ENCODE measurements at places on chromosomes 3 and 15.

DNA sequence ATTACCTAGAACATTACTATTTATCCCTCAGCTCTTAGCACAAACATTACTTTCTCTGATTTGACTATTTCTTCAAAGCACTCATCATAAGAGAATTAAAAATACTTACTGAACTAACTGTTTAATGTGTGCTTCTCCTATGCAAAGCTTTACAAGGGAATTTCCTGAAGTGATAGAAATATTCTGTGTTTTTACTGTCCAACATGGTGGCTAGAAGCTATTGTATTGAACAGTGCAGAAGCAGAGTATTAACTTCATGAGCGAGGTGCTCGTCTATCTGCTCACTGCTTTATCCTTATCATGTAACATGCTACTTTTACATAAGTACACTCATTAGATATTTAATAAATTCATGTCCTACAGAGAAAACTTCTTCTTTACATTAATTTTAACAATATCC is 239.1 kb downstream of the ISL2 start:
- no peak for DNase-seq

GRCh38 chr3:52402706-52403270 is 42.1 kb downstream of the SEMA3G start:
- no peak for DNase-seq

DNA sequence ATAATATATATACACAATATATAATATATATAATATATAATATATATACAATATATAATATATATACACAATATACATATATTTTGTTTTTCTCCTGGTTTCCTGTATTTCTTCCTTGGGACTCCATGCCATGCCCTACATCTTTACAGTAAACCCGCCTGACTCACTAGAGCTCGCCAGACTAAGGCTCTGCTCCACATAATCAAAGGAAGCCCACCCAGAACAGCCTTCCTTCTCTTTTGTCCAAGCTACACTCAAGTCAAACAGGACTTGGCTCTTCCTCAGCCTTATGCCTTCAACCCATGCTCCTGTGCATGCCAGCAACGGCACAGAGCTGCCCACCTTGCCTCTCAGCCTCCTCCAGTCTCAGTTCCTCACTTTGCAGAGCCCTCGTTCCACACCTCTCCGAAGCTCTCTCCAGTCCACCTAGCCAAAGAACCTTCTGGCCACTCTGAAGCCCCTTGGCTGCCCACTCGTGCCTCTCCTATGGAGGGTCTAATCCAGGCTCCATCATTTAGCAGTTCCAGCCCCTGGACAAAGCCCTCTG is 109.1 kb downstream of the RFTN1 start:
- DNase-seq, result no peak

GRCh38 chr3:7754653-7755441 is 746.8 kb upstream of the LMCD1 start:
- DNase-seq, result no peak

GRCh38 chr3:135728007-135728721 is 237.4 kb upstream of the PPP2R3A start:
- no peak for DNase-seq

DNA sequence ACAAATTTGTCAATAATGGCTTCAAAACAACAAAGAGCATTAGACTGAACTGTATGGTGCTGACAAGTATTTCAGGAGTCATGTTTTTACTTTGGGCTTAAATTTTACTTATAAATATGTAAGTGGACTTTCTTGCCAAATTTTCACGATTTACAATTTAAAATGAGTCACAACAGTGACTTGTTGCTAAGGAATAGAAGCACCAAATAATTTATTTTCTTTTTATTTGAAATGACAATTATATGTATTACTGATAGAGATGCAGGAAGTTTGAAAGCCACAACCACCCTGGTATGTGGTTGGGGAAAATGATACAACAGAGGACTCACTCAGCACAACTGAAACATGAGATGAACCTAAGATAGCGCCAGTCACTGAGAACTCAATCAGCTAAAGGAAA is 90.3 kb downstream of the FMN1 start:
- peak; percentile 18 for DNase-seq

GRCh38 chr3:113097960-113098447 is 107.2 kb downstream of the GTPBP8 start:
- DNase-seq, result no peak

DNA sequence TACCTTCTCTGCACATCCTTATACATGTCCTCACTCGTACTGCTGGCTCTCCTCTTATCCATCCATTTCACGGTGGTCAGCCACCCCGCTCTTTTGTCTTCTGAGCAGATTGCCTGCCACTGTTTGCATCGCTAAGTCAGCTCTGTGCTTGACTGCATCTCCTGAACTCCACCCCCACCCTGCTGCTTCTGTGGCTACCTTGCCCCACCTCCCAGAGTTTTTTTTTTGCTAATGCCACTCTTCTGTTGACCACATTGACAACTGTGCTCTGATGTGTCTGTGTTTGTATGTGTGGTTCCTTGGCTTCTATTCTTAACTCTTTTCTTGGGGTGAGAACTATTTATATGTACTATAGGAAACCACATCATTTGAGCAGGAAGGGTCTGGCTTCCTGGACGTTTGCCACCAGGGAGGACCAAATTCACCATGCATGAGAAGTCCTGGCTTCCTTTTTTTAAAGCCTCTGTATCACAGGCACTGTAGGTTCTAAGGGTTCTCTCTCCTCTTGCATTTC is 12.8 kb upstream of the MTMR10 start:
- no peak for DNase-seq

DNA sequence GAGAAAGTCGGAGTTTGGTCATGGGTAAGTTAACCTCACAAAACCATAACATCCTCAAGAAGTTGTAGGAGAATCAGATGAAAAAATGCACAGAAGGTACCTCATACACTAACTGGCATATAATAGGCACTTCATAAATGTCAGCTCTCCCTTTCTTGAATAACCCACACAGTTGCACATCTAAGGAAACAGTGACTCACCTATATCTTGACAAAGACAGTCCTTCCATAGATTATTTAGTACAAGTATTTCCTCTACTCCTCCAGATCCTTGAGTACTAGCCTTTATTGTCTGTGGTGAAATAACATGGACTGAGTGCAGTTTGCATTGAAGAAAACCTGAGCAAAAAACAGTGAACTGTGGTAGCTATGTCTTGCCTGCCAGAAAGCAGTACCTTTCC is 46.6 kb downstream of the MAGI1 start:
- DNase-seq, result no peak

DNA sequence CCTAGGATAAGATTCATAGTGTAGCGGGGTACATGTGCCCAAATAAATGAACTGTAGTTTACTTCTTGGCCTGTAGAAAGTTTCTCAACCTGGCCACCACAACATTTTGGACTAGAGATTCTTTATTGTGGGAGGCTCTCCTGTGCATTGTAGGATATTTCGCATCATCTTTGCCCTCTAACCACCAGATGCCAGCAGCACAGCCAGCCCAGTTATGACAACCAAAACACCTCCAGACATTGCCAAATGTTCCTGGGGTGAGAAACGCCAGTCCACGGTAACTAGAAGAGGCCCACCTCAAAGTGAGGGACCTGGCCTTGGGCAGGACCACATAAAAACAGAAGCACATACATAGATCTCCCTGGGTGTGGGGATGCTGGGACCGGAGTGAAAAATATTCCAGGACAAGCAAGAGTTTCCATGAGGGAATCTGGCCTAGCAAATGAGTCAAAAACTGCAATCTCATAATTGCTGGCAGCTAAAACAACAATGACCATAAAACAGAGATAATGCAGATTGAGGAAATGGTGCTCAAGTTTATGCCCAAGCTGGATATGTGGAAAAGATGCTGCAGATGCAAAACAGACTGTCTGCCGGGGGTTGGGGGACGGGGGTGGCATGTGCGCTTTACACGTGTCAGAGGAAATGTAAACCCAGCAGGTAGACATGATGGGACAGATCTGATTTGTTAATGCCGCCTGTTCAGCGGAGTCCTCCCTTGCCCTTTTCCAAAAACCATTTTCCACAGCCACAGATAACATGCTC is 39.7 kb downstream of the ARHGEF3 start:
- DNase-seq, result no peak

DNA sequence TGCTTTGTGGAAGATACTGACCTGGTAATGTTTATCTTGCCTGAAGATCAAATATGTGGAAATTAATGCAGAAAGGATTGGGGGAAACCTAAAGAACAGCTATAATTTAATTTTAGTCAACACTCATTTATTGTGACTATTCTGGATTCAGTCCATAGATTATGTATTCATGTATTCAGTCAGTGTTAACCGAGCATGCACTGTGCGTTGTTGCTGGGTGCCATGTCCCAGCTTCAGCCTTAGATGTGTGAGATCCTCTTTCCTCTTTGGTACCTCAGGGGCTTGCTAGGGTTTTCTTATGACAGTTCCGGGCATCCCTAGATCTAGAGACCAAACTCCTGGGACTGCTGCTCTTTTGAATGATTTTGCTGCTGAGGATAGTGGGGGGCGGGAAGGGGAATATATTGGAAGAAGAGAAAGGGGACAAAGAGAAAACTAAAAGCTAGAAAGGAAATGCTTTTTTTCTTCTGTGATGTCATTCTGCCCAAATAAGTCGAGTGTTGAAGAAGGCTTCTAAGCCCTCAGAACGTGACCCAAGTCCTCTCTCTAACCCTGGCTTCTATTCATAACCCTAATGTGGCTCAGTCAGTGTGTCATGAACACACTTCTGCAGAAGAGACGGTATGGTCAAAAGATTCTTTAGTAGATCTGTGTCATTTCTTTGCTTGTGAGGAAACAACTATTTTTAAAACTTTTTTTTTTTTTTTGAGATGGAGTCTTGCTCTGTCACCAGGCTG is 33.5 kb downstream of the STARD9 start:
- no peak for DNase-seq

DNA sequence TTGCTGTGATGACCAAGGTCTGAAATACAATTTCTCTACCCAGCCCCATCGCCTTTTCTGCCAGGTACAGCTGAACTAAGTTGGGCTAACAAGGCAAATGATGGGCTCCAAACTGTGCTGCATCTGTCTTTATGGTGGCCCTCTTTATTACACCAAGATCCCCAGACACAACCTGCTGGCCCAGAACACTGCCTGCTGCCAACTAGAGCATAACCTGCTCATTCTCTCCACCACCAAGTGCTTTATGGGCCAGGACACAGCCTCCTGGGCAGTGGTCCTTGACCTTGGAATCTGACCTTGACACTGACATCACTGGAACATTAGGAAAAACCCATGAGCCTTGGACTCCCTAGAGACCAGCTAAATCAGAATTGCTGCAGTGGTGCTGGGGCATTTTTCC is 3.3 kb downstream of the LINS1 start:
- DNase-seq, result no peak

DNA sequence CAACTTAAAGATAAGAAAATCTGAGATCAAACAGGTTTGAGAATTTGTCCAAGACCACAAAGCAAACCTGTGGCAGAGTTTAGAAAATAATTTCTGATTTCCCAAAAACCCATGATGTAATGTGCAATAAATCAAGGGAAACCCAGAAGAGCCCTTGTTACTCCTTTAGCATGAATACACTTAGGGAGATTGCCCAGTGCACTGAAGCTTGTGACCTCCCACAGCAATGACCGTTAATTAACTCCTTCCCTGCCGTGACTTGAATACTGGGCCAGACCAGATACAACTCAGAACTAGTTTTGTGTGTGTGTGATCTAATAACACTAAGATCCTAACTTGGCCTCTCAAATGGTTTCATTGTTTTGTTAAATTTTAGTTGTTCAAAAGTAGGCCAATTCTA is 2.5 kb downstream of the PRKAR2A start:
- DNase-seq, result no peak

DNA sequence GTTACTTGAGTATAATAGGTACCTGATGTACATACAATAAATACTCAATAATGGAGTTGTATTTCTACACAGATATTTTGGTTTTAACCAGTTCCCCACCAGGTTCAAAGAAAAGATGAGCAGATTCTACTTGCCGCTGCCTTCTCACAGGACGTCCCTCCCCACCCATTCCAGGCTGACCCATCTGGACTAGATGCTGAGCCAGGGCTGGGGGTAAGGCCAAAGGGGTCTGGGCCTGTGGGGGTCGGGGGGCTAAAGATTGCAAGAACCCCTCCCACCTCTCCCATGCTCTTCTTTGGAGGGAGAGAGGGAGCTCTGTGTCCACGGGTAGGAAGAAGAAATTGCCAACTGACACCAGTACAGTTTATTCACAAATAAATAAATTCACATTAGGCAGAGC is 1.5 kb downstream of the MESP1 start:
- no peak for DNase-seq

DNA sequence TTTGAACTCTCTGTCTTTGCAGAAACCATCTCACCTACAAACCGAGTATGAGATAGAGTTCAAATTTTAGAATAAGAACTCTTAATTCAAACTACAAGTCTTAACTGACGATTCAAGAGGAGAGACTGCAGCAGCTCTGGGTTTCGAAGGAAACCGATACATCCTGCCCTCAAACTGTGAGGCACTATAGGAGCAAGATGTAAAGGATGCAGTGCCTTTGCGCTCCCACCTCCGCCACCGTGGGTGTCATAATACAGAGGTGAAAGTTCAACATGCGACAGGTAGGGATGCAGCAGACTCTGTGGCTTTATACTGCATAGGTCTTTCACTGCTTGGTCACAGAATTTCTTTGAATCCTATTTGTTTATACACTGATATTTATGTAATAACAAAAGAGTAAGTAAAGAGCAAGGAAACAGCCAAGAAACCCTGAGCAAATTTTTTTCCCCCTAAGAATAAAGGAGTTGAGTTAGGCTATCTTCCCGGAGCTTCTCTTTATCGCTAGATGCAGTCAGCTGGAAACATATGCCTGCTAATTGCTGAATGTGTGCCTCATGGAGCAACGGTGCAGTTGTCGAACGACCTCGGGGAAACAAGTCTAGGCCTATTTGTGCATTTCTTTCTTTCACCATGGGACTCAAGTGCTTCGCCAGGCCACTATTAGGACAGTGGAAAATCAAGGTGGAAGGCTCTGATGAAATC is 1097.6 kb upstream of the CFAP20DC start:
- no peak for DNase-seq

GRCh38 chr3:126026277-126026751 is 57.3 kb downstream of the ROPN1B start:
- DNase-seq, result no peak

DNA sequence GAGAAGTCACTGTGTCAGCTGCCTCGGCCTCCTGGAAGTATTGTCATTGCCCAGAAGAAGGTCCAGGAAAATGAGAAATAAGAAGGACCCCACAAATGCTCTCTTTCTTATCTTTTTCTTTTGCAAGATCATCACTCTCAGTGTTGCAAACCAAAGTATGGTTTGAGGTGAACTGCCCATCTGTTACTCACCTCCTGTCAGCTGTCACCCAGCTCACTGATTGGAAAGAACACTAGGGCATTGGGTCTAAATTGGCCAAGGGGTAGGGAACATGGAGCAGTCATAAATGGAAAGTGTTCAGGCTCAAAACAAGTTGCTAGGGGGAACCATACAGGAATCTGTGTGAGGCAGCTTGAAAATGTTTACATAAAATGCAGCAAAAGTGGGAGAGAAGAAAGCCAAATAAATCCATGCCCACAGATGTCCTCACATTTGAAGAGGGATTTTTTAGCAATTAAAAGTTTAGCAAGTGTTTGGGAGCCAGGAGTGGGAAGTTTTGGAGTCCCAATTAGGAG is 431.2 kb upstream of the THBS1 start:
- DNase-seq, result no peak

DNA sequence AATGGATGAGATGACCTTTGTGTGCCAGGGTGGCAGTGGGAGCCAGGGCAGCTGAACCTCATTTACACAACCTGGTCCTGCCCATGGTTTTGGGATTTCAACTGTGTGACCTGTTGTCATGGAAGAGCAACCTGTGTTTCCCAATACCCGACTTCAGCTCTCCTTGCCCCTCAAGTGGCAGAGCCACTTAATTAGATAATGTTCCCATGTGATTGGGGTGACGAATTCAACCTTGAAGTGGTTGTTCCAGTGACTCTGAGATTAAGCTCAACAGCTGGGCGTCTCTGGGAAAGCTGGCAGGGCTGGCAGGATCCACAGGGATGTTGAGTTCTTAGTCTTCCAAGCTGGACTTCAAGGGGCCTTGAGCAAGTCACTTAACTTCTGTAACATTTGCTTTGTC is 71.0 kb downstream of the THSD4 start:
- DNase-seq, result no peak
